Fibroblast of lung (primary cell): ENCODE measurements at places on chromosomes 6 and 20. TPM values are rescaled to one million over a fixed set of nuclear protein-coding genes. Genes with fewer than 3 reads are reported as not detected.
A peak's percentile ranks its signal among the peaks of the same experiment; 100 is the strongest.

The OR2J3 gene
- total RNA-seq = not detected in 2 replicates

The FLRT3 gene
- total RNA-seq = 5.1 and 7.6 TPM in 2 replicates

The KIF25 gene
- 0.26 and 0.33 TPM in 2 replicates for total RNA-seq

The GSTA2 gene
- not detected in 2 replicates for total RNA-seq

The MARCKS gene
- 81.7 and 103 TPM in 2 replicates for total RNA-seq

The ZSWIM3 gene
- total RNA-seq = 5.6 and 7.6 TPM in 2 replicates

The LCA5 gene
- total RNA-seq = 5.6 and 7.8 TPM in 2 replicates

The TLDC2 gene
- total RNA-seq = under 0.01 TPM in 1 of 2 replicates, not detected in the other

The SEMG1 gene
- total RNA-seq = not detected in 2 replicates

- no peak for DNase-seq
Observed at GRCh38 chr20:63106765-63107448, 100.1 kb upstream of the BHLHE23 start.

GRCh38 chr20:53748821-53749421 is 155.3 kb upstream of the ZNF217 start:
- DNase-seq = peak; percentile 87

- DNase-seq = peak; percentile 88
Observed at GRCh38 chr6:4059115-4059777, 19.7 kb downstream of the FAM217A start.

- DNase-seq = no peak
Observed at GRCh38 chr6:106135911-106136571, 49.9 kb downstream of the PRDM1 start.

DNA sequence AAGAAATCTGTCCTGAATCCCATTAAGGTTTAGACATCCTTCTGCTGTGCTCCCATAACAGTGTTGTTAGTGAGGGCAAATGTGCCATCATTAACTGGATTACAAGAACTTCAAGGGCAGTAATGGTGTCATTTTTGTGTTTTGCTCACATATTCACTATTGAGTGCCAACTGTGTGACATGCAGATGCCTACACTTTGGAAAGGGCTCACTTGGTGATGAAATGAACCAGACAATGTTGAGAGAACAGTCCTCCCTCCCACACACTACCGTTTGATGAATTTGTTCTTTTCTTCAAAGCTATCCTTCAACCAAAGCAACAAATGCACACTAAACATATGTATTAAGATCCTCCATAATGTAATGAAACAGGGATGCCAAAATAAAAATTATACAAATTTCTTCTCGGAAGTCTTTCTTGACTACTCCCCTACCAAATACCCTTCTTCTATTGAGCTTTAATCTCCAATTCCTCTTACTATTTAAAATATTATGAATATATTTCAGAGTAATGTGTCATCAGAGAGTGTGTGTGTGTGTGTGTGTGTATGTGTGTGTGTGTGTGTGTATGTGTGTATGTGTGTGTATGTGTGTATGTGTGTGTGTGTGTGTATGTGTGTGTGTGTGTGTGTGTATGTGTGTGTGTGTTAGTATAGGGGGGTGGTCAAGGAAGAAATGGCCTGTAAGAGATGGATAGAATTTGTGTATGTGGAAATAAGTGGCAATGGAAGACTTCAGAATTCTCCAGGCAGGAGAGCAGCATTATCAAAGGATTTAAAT is 92.3 kb upstream of the ENPP5 start:
- peak; percentile 3 for DNase-seq

GRCh38 chr6:155543166-155543847 is 87.7 kb upstream of the NOX3 start:
- DNase-seq = peak; percentile 14

- no peak for DNase-seq
Observed at GRCh38 chr6:169858935-169859351, 107.5 kb downstream of the ERMARD start.
